ENCODE measurements at places on chromosomes 7 and 10.

DNA sequence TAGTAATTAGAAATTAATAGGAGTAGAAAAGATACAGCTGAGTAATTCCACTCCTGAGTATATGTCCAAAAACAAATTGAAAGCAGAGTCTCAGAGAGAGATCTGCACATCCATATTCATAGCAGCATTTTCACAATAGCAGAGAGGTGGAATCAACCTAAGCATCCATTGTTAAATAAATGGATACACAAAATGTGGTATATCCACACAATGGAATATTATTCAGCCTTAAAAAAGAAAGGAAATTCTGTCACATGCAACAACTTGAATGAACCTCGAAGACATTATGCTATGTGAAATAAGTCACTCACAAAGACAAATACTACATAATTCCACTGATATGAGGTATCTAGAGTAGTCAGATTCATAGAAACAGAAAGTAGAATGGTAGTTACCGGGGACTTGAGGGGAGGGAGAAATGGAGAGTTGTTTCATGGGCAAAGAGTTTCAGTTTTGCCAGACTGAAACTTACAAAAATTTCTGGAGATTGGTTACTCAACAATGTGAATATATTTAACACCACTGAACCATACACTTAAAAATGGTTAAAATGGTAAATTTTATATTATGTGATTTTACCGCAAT, 18.4 kb downstream of the VTI1A start:
- DNase-seq: no peak

DNA sequence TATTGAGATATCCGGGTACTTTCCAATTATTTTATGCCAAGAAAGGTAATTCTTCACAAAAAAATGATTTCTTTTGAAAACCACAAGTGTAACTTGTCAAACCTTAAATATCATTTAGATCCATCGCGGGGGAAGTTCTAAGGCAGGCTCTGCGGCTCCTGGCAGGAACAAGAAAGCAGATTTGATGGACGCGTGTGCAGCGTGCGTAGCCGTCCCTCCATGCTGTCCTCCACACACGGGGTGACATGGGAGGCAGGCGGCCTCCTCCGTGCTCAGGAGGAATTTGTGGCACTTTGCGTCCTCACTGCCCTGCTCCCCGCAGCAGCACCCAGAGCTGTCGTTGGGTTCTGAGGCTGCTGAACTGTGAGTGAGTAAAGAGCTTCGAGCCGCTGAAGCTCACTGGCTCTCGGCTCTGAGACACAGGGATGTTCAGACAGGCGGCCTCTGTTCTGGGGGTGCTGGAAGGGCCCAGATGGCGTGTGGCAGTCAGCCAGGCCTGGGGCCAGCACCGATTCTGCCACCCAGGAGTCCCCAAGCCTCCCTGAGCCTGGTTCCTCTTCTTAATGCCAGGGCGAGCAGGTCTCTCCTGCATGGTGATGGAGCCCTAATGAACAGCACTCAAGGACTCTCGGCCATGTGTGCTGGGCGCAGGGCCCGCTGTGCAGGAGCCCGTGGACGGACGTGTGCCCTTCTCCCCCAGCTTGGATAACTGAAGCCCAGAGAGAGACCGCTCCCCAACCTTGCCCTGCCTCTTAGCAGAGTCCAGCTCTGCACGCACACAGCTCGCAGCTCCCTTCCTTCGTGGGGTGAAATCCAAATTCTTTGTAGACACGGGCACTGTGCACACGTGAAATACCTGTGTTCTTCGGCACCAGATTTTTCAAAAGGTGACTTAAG, 185.4 kb upstream of the SHH start:
- DNase-seq: no peak

DNA sequence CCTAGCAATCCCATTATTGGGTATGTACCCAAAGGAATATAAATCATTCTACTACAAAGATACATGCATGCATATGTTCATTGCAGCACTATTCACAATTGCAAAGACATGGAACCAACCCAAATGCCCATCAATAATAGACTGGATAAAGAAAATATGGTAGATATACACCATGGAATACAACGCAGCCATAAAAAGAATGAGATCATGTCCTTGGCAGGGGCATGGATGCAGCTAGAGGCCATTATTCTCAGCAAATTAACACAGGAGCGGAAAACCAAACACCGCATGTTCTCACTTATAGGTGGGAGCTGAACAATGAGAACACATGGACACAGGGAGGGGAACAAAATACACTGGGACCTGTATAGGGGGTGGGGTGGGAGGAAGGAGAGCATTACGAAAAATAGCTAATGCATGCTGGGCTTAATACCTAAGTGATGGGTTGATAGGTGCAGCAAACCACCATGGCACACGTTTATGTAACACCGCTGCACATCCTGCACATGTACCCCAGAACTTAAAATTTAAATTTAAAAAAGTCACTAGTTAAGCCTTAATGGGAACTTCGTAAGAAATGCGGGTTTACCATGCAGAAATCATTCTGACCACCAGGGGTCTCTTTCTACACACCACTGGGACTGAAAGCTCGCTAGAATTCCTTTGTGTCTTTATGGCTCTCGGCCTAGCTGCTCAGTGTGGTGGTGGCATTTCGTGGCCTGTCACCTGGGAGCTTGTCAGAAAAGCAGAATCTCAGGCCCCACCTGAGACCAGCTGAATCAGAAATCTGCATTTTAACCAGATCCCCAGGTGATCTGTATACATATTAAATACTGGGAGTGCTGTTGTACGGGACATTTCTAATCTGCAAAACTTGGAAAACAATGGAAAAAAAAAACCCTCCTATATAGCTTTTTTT, 9.5 kb downstream of the ANKRD1 start:
- DNase-seq: peak; percentile 73

- DNase-seq: no peak
Measured at GRCh38 chr10:86773498-86773897, 17.1 kb downstream of the BMPR1A start.

- DNase-seq: no peak
Measured at GRCh38 chr7:107321611-107322010, 148.2 kb upstream of the GPR22 start.

GRCh38 chr10:88064608-88065382, 201.4 kb downstream of the PTEN start:
- peak; percentile 80 for DNase-seq

DNA sequence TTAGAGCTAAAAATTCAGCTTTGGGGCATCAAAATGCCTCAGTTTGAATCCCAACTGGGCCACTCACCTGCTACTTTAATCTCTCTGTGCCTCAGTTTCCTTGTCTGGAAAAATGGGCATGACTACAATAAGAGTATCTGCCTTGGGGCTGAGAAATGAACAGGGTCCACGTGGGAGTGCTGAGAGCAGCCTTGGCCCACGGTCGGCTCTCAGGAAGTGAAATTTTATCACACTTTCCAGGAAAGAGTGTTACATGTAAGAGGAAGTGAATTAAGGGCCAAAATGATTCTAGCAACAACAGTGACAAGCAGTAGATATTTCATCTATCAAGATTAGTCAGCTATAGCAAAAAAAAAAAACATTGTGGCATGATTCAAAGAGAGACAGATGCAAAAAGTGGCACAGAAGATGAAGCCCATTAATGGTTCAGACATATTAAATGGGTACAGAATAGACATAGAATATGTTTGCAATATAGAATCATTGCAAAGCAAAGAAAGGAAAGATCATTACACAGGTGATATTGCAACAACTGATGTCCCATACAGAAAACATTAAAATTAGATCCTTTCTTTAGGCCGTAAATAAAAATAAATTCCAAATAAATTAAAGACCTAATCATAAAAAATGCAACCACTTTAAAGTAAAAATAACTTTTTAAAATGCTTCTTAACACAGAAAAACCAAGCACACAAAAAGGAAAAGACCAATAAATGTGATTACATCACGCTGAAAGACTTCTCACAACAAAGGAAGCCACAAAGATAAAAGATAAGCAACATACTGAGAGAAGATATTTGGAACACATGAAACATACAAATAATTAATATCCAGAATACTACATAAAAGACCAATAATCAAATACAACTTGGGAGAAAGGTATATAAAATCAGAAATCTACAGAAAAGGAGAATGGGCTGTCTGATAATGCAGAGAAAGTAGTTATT, 4.3 kb downstream of the TMEM273 start:
- no peak for DNase-seq
